Panc1 (cell line): ENCODE measurements at places on chromosomes 16 and 17.

- DNase-seq: no peak
Measured at GRCh38 chr17:29102046-29102445, 59.1 kb downstream of the PIPOX start.

GRCh38 chr17:66459811-66460270 is 157.4 kb downstream of the PRKCA start:
- peak; percentile 85 for DNase-seq

GRCh38 chr16:73418051-73418450 is 370.1 kb upstream of the ZFHX3 start:
- DNase-seq: no peak

DNA sequence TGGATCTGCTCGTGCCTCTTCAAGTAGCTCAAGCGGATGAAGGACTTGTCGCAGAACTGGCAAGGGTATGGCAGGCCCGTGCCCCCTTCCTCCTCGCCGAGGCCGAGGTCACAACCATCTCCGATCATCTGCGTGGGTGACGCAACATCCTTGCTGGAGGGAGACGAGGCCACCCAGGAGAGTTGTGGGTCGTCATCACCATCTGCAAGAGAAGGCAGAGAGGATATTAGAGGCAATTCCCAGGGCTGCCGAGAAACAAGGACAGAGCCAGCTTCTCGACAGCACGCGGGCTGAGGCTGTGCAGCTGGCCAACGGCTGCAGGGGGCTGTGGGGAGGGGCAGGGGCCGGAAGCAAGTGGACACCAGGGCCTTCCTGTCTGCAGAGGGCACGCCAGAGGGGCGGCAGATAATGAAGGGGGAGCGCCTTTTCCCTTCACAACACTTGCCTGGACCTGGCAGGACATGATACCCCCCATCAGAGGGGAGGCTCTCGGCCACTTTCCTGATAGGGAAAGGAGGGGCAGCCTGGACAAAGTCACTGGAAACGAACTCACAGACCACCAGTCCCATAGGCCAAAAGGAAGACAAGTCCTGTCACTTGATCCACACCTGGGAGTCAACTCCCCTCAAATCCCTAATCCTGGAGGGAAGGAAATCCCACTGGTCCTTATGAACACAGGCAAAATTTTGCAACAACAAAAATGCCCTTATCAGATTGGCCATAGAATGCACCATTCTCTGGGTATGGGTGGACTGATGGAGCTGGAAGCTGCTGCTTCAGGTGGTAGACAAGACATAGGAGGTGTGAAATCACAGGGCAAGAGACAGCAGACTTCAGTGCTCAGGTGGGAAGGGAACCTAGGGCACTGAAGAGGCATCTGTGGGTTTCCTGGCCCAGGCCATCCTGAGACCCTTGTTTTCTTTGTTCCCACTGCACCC is 217.0 kb downstream of the ZNF423 start:
- DNase-seq: no peak

DNA sequence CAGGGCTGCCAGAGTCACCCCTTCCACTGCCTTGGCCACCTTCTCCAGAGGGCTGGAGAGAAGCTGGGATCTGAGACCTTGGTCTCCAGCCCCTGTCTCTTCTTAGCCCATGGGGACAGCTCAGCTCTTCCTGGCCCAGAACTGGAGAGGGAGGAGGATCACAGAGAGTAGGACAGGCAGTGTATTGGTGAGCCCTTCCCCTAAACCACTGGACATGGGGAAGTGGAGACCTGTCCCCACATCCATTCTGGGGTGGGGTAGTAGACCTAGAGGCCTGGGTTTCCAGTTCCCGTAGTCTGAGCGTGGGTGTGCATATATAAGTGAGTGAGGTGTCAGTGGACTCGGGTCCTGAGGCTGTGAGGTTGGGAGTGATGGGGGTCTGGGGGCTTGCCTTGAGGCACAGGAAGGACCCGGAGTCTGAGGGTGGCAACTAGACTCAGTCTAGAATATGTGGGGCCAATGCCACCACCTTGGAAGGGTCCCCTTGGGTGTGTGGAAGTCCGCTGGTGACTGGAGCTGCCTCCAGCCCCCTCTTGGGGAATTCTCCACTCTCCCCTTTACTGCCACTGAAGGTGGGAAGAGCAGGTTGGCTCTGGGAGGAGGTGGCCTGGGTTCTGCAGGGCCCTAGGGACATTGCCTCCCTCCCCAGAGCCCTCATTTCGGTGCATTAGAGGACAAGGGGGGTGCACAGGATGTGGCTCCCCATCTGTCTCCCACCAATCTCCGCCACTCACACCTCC is 19.9 kb downstream of the GJD3 start:
- no peak for DNase-seq

DNA sequence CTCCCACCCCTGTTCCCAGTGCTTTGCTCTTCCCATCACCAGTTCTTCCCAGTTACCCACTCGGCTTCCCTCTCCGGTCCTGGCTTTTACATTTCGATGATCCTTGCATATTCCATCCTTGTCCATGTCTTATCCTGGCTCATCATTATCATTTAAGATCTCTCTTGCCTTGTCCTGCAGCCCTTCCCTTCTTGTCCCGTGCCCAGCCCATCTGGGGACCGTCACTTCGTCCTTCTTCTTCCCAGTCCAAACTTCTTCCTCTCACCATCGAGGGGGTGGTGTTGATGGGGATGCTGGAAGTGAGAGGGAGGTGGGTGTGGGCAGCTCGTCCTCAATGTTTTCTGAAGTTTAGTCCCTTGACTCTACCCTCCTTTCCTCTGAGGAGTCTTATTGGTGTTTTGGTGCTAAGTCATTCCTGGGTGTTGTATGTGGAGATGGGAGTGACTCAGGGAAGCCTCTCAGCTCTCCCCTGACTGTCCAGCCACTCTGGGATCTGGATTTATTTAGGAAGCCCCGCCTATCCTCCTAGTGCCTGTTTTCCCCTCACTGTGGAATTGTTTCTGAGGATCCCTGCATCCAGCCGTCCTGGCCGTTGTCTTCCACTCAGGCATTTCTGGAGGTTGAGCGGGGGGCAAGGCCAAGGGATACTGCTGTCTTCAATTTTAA is 975 bp downstream of the SNX29 start:
- no peak for DNase-seq

- no peak for DNase-seq
Measured at GRCh38 chr16:72188541-72188940, 16.6 kb upstream of the PMFBP1 start.

- no peak for DNase-seq
Measured at GRCh38 chr17:5429191-5429887, 9.4 kb downstream of the RPAIN start.

- no peak for DNase-seq
Measured at GRCh38 chr17:17966399-17966798, 5.8 kb downstream of the TOM1L2 start.

GRCh38 chr16:2691491-2692248 is 9.3 kb downstream of the KCTD5 start:
- DNase-seq: no peak

DNA sequence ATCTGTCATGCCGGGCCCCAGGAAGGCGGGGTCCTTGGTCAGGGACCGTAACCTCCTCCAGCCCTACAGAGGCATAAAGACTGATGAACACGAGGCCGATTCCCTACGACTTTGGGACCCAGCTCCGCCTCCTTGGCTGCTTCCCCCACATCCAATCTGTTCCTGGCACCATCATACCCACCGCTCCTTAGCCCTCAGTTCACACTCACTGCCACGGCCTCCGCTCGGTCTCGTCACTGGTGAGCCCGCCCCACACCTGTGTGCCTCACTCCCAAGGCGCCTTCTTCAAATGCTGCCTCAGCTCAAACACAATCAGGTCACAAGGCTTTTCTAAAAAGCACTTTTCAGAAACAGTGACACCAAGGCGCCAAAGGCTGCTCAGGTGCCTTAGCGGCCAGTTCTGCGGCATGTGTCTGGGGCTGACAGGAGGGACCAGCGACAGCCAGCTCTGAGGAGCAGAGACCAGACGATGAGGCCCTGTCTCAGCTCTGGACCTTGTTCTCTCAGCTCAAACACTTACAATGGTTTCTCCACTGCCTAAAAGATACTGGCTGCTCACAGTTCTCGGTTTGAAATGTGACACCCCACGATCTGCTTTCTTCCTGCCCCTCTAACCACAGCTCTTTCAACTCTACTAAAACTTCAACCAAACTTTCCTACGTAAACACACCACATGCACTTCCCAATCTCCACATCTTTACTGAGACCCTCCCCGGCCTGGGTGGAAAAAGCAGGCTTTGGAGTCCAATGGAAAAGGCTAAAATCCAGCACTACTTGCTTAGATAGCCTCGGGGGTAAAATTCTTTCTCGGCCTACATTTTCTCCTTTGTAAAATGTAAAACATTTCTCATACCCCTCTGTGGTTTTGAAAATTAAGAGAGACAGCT is 33.2 kb downstream of the CYB5D2 start:
- no peak for DNase-seq

- no peak for DNase-seq
Measured at GRCh38 chr16:23424292-23424958, 28.6 kb downstream of the COG7 start.

DNA sequence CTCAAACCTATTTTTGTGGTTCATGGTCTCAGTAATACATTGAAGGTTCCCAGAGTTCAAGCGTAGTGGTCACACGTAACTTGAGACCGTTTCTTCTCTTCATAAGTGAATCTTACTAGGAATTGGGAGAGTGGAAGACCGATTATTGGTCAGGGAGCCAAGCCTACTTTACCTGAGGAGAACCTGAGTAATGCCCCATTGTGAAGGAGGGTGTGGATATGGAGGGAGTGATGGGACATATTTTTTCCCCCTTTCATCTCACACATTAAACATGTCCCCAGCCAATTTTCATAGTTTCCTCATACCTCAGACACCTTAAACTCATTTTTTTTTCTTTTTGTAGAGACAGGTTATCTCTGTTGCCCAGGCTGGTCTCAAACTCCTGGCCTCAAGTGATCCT is 8.9 kb downstream of the GEMIN4 start:
- DNase-seq: no peak

GRCh38 chr17:76793775-76794174 is 55.9 kb downstream of the MFSD11 start:
- DNase-seq: peak; percentile 27

GRCh38 chr17:61390479-61390791 is 9.2 kb upstream of the TBX2 start:
- no peak for DNase-seq

DNA sequence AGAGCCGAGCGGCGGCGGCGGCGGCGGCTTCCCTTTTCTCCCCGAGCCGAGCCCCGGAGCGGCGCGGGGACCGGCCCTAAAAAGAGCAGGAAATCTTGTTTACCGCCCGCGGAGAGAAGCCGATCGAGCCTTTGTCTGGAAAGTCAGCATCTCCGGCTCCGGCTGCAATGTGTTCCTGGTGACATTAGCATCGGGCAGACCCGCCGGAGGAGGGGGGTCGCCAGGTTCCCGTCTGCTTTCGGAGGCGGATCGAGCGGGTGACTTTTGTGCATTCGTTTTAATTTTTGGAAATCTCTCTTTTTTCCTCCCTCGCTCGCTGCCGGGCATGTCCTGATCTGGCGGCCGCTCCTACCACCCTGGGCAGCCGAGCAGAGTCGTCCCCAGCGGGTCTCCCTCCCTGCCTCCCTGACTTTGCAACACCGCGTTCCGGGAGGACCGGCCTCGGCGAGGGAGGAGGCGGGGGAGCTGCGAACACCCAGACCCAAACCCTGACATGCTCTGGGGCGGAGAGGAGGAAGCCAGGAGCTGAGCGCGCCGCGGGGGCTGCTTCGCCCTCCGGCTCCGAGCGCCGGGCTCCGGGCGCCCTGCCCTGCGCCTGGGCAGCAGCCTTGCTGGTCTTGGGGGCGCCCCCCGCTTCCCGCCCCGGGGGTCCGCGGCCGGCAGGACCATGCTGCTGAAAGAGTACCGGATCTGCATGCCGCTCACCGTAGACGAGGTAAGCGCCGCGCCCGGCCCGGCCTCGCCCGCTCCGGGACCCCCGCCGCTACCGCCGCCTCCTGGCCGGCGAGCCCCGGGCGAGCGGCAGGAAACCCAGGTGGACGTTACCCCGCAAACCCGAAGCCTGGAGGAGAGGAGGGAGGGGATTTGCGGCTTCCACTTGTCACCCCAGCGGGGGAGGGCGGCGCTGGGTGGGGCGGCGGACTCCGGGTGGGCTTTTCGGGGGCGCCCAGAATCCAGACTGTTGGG is 690 bp downstream of the PITPNC1 start:
- DNase-seq: no peak

DNA sequence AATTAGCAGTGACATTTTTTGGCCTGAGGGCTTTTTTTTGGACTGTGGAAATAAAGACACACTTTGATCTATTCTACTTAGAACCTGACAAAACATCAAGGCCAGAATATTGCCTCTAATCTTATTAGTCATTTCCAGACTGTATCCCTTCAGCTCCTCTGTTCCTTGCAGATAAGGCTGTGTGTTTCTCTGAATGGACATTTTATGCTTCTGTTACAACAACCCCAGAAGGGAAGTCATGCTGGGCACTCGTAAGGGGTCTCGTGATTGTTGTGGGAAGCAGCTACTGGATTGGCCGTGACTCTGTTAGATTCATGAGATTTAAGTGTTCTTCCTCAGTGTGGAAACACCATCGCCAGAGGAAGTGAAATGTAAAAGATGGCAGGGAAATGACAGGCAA is 31.6 kb upstream of the HS3ST2 start:
- no peak for DNase-seq

DNA sequence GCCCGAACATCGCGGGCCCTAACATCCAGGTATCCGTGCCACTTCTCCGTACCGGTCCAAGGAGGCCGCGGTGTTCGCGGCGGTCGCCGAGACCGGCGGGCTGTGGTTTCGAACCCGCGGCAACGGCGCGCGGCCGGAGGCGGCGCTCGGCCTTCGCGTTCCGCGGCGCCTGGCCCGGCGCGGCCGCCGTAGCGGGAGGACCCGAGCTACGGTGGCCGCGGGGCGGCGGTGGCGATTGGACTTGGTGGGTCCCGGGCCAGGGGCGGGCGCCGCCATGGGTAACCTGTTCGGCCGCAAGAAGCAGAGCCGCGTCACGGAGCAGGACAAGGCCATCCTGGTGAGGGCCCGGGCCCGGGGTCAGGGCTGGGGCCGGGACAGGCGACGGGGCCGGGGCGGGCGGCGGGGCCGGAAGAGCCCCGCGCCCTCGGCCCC is at the start of gene CHMP6:
TSS of gene CHMP6 (plus strand) at position 197 of the 432 bp plus-strand sequence. CDS start at position 275, 78 bp downstream.
- DNase-seq: no peak

DNA sequence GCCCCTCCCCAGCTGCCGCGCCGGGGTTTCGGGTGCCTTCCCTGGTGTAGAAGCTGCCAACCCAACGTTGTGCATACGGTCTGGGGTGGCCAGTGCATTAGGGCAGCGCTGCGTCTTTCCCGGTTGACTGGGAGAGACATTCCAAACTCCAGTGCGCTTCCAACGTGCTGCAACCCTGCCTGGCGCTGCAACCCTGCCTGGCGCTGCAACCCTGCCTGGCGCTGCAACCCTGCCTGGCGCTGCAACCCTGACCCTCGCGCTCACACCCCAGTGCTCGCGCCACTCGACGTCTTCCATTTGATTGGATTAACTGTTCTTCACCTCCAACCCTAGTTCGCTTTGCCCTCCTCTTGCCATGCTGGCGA is 488 bp upstream of the HAP1 start:
- DNase-seq: no peak
